ENCODE measurements at places on chromosomes 1 and 21.

GRCh38 chr1:231376101-231376500 is 38.0 kb downstream of the SPRTN start:
- no peak for DNase-seq

GRCh38 chr21:41564871-41565274 is 56.9 kb upstream of the TMPRSS2 start:
- DNase-seq: no peak

DNA sequence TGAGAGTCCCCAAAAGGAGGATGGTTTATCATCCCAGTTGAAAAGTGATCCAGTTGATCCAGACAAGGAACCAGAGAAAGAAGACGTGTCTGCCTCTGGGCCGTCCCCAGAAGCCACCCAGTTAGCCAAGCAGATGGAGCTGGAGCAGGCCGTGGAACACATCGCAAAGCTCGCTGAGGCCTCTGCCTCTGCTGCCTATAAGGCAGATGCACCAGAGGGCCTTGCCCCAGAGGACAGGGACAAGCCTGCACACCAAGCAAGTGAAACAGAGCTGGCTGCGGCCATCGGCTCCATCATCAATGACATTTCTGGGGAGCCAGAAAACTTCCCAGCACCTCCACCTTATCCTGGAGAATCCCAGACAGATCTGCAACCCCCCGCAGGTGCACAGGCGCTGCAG is 43.3 kb downstream of the ZBTB17 start:
- DNase-seq: no peak

DNA sequence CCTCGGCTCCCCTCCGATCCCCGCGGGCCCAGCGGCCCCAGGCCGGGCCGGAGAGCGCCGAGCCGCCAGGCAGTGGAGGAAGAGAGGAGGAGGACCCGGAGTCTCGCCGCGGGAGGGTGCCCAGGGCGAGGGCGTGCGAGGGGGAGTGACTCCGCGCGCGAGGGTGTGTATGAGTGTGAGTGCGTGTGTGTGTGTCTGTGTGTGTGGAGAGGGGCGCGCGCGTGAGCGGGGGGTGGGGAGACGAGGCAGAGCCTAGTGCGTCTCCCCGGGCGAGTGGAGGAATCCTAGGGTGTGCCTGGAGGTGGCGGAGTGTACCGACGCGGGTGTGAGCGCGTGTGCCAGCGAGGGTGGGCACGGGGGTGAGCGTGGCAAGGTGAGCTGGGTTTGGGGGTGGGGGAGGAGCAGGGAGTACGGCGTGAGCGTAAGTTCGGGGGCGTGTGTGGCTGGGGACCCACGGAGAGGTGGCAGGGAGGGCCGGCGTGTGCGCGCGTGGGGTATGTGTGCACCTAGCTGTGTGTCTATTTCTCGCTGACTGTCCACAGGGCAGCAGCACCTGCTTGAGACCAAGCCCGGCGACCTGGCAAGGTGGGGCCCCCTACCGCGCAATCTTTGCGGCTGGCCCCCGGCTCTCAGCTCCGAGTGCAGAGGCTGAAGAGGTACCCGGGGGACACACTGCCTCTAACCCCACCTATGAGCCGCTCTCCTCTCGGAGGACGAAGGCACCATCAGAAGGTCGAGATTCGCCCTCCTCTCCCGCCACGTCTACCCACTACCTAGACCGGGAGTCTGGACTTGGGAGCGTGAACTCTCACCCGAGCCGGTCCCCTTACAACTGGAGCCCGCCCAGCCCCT is 784 bp upstream of the KCND3 start:
- DNase-seq: no peak

Data from activated CD8-positive, alpha-beta memory T cell treated with anti-CD3 and anti-CD28 coated beads, Interleukin-2, amount 50 U/mL, for 4 hours (primary cell).